ENCODE measurements at places on chromosomes 5 and 9. TPM values are rescaled to one million over a fixed set of nuclear protein-coding genes. Genes with fewer than 3 reads are reported as not detected.

MFAP3 gene
- 26.1 TPM for total RNA-seq

HTR4 gene
- total RNA-seq: not detected

TRIO gene
- total RNA-seq: 15.7 TPM

HAPLN1 gene
- not detected for total RNA-seq

LTC4S gene
- total RNA-seq: 0.91 TPM

IL9 gene
- total RNA-seq: not detected

KCNV2 gene
- total RNA-seq: not detected

MAT2B gene
- total RNA-seq: 104 TPM

FRRS1L gene
- not detected for total RNA-seq

PIP5K1B gene
- total RNA-seq: 23.2 TPM

TMC1 gene
- not detected for total RNA-seq

LIX1 gene
- total RNA-seq: not detected

CCDC183 gene
- total RNA-seq: 0.26 TPM

SHOC1 gene
- not detected for total RNA-seq

PCDHGB2 gene
- total RNA-seq: 0.12 TPM

UAP1L1 gene
- 35.3 TPM for total RNA-seq

C9orf85 gene
- 9.8 TPM for total RNA-seq

IL3 gene
- total RNA-seq: 1.5 TPM

FBLL1 gene
- not detected for total RNA-seq

CLTB gene
- 56.7 TPM for total RNA-seq

MEIKIN gene
- total RNA-seq: not detected

PTBP3 gene
- total RNA-seq: 152 TPM

CSF1R gene
- not detected for total RNA-seq

FAM151B gene
- not detected for total RNA-seq

IL17B gene
- not detected for total RNA-seq

CCDC152 gene
- 6.9 TPM for total RNA-seq

PSIP1 gene
- total RNA-seq: 126 TPM

TMEM171 gene
- not detected for total RNA-seq

MPDZ gene
- not detected for total RNA-seq

ANKRD31 gene
- 0.28 TPM for total RNA-seq

MARCOL gene
- not detected for total RNA-seq

DCANP1 gene
- total RNA-seq: not detected

CYLC2 gene
- not detected for total RNA-seq

Data from activated CD8-positive, alpha-beta memory T cell treated with anti-CD3 and anti-CD28 coated beads, Interleukin-2, amount 10 ng/mL, durations not matched to agents 7 days and 5 days (primary cell).